ENCODE measurements at places on chromosomes 11 and 22.

DNA sequence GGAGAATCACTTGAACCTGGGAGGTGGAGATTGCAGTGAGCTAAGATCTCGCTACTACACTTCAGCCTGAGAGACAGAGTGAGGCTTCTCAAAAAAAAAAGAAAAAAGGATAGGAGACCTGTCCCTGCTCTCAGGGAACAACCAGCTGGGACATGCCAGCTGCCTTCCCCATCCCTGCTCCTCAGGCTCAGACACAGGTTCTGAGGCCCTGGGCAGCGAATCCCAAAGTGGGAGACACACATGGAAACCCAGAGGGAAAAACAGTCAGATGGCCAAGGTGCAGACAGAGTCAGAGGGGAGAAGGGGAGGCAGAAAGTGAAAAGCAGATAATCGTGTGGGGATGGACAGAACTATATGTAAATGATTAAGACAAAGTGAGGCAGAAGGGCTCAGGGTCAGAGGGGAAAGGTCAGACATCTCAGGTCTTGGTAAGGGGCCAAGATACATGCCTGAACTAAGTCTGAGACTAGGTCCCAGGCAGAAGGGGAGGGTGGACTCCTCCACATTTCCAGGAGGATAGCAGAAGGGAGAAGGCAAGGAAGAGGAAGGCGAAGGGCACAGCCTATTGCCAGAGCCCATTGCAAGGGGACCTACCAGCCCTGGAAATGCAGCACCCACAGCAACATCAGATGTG is 14.2 kb downstream of the STARD10 start:
- no peak for DNase-seq

GRCh38 chr11:130806746-130807145 is 109.5 kb downstream of the SNX19 start:
- no peak for DNase-seq

DNA sequence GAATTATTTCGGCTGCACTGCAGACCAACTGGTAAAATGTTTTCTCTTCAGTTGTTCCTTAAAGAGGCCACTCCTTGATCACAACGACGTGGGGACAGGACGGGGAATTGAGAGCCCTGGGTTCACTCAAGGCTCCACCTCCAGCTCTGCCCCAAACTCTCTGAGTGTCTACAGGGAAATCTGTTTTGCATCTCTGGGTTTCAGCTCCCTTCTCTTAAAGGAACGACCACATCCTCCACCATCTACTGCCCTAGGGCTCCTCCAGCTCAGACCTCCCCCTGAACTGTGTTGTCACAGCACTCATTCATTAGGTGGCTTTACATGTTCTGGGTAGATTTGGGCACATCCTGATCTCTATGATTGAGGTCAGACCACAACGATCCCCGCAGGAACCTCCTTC is 5.1 kb upstream of the PPFIA1 start:
- DNase-seq: no peak

GRCh38 chr11:62680825-62681240 is 2.0 kb upstream of the UBXN1 start:
- peak; percentile 51 for DNase-seq

- no peak for DNase-seq
These were observed 1091.8 kb downstream of the TBC1D22A start for GRCh38 chr22:47854251-47854650.

DNA sequence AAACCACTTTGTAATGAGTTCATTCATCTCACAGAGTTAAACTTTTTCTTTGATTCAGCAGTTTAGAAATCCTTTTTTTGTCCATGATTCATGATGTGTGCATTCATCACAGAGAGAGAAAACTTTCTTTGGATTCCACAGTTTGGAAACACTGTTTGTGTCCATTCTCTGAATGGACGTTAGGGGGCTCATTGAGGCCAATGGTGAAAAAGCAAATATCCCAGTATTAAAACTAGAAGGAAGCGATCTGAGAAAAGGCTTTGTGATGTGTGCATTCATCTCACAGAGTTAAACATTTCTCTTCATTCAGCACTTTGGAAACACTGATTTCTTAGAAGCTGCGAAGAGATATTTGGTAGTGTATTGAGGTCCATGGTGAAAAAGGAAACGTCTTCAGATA is 155.6 kb upstream of the TRIM48 start:
- DNase-seq: no peak

DNA sequence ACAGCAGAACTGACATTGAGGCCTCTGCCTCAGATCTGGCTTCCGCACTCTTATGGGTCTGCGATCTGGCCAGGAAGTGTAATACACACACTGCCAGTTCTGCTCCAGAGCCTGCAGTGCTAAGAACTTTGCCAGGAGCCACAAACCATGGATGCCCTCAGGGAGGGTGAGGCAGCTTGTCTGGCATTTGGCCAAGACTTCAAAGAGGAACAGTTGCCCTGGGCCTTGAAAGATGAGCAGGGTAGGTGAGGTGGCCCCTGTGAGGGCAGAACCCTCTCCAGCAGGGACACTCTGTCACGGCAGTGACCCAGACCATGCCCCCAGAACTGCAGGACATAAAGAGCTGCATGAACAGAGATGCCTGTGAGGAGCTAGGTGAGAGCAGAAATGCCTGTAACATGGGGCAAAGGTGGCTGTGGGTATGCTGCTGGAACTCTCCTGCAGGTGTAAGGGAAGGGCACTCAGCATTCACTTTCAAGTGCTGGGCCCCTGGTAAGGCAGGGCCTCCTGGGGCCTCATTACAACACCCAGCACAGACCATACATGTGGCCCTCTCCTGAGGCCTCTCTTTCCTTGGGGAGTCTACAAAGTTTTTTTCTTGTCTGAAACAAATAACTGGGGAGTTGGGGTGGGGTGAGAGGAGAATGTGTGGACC is 47.3 kb downstream of the NEU3 start:
- DNase-seq: no peak

- DNase-seq: no peak
These were observed 9.6 kb upstream of the HTATIP2 start for GRCh38 chr11:20353829-20354434.

DNA sequence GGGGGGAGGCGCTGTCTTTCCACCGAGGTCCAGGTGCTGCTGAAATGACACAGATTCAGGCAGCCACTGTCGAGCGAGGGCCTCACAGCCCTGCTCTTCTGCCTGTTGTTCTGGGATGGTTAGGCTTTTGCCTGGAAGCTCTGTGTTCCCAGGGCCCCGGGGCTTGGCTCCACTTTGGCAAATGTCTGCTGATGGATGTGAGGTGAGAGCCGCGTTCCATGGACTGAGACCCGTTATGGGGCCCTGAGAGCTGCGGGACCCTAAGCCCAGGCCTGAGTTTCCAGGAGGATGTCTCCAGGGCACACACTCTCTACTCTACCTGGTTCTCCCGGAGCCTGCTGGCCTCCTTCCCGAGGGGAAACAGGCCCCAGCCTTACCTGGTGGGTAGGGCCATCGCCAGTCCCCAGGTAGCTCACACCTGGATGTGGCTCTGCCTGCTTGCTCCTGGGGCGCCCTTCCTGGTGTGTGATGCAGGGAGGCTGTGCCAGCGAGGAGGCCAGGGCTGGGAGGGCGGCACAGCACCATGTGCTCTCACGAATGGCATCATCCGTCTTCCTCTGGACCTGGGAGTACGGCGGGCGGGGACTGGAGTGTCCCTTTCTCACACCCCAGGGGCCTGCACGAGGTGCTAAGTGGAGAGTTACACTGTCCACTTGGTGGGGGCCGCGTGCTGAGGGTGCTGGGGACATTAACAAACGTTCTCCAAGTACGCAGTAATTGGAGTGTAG is 435.5 kb downstream of the TBC1D22A start:
- DNase-seq: peak; percentile 56

DNA sequence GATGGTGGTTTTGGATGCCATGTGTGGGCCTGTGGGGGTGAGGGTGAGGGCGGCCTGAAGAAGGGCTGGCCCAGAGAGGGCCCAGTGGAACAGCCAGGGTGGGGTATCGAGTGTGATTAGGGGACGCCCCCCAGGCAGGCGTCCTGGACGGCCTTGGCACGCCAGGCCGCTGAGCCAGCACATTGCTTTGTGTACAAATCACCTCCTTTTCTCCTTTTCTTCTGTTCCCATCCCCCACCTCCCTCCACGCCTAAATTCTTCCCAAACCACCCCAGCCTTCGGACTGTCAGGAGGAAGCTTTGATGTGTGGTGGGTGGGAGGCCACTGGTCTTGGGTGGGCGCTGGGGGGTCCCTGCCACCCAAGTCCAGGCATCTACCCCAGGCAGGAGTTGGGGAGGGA is 7.8 kb upstream of the CD248 start:
- DNase-seq: no peak

DNA sequence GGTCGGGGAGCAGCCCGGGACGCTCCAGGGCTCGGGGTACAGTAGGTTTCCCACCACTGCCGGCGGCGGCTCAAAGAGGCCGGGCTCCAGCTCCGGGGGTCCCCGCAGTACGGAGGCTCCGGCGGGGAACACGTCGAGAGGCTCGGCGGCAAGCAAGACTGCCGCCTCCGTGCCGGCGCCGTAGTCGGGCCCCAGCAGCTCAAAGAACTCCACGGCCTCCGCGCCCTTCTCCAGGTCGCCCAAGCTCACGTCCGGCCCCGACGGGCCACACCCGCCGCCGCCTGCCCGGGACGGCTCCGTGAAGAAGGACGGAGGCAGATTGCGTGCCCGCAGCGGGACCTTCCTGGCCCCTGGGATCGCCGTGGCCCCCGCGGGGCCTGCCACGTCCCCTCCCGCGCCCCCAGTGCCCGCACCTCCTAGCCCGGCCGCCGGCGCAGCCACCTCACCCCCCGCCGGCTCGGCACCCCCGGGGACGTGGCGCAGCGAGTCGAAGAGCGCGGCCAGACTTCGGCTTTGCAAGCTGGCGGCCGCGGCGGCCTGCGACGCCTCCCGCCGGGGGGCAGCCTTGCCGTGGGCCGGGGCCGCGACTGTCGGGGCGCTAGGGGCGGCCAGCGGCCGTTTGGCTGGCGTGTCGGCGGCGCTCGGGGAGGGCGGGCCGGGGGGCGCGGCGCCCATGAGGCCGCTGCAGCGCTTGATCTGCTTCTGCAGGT is 775 bp downstream of the FAM181B start:
- no peak for DNase-seq

- no peak for DNase-seq
These were observed 681 bp upstream of the ARHGEF12 start for GRCh38 chr11:120335556-120335907.

GRCh38 chr11:94750319-94751217 is 17.6 kb upstream of the AMOTL1 start:
- DNase-seq: no peak

GRCh38 chr22:19214078-19214473 is 35.5 kb upstream of the SLC25A1 start:
- DNase-seq: no peak

DNA sequence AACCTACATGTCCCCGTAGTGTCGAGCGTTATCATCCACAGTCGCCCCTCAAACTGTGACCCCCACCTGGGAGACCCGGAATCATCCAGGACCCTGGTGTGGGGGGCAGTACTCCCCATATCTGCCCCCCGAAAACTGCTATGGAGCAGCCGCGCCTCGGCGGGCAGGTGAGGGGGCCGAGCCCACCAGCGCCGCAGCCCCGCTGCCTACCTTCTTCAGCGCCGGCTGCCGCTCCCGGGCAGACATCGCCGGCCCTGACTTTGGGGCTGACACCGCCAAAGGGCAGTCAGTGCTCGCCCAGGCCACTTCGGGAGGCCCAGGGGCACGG is 825 bp downstream of the ARHGAP20 start:
- DNase-seq: no peak

DNA sequence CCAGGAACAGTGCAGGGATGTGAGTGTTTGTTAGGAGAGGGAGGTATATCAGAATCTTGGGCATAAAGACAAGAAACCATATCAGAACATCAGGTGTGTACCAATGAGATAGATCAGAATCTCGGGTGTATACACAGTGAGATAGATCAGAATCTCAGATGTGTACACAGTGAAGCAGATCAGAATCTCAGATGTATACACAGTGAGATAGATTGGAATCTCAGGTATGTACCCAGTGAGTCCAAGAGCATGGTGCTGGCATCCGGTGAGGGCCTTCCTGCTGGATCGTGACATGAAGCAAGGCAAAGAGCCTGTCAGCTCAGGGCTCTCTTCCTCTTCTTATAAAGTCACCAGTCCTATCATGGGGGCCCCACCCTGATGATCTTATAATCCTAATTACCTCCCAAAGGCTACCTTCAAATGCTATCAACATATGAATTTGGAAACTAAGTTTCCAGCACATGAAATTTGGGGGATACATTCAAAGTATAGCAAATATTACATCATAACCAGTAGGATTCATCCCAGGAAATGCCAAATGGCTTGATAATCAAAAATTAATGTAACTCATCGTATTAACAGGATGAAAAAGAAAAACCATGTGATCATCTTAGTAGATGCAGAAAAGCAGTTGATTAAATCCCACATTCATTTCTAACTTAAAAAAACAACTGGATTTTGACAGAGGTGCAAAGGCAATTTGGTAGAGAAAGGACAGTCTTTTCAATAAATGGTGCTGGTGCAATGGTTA is 28.6 kb downstream of the PPARA start:
- no peak for DNase-seq

GRCh38 chr11:12121011-12121410 is 10.6 kb downstream of the MICAL2 start:
- no peak for DNase-seq

Data from left hindlimb (tissue), 1 donor.